ENCODE measurements at places on chromosomes 1 and 21.

DNA sequence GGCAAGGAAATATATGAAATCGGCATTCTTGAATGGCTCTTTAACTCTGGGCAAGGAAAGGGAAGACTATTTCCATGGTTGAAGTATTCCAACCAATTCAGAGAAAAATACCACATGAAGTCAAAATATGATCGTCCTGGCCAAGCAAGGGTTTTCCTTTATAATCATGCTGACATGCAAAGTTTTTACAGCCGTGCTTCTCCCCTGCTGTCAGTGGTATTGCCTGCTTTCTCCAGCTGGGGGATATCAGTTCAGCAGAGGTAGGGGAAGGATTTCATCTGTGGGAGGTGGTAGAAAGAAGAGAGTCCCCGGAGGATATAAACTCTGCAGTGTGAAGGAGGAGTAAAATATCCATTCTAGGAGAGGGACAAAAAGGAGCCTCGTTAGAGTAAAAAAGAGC, 322.8 kb downstream of the PAPPA2 start:
- no peak for DNase-seq

- DNase-seq, result peak; percentile 58
Observed at GRCh38 chr1:202807451-202807925, 733 bp downstream of the KDM5B start.

- no peak for DNase-seq
Observed at GRCh38 chr1:63955370-63956145, 181.7 kb downstream of the ROR1 start.

- no peak for DNase-seq
Observed at GRCh38 chr1:64497088-64497883, 27.4 kb downstream of the CACHD1 start.

DNA sequence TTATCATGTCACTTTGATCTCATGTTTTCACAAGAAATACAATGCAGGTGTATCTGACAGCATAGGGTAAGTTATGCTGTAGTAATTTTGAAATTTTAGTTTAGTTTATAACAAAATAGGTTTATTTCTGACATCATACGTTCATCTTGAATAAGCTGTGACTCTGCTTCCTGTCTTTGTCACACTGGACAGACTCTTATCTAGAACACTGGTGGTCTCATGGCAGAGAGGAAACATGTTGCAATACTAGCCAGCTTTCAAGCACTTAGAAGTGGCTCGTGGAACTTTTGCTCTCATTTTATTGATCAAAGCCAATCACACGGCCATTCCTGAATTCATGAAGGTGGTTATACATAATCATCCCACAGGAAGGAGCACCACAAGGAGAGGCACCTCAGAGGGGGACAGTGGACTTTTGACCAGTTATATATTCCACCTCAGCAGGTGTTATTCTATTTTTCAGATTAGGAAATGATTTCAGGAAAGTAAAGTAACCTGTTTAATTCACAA, 46.5 kb downstream of the CYP2J2 start:
- no peak for DNase-seq

DNA sequence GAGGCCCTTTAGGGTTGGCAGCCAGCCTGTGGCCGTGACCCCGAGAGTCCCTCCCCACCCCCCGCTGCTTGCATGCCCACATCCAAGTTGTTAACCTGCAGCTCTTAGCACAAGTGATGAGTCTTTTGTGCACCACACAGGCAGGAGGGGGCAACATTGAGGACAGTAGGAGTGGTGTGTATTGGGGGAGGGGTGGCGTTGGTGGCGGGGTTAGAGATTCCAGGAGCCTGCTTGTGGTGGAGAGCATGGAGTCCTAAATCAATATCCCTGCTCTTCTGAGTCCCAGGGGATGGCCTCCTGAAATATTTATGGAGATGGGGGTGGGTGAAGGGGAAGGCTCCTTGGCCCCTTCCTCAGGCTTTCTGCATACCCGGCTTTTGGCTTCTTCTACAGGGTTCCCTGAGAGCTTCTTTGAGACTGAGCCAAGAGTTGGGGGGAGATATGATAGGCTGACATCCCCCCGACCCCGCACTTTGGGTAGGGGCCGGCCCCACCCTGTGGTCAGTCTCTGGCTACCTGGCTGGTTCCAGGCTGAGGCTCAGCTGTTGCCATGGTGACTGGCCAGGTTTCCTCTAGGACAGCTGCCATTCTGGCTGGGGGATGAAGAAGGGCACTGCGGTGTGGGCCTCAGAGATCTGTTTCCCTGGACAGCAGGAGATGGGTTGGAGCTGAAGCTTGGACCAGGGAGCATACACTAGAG, 5.0 kb downstream of the CHRNB2 start:
- DNase-seq, result no peak

DNA sequence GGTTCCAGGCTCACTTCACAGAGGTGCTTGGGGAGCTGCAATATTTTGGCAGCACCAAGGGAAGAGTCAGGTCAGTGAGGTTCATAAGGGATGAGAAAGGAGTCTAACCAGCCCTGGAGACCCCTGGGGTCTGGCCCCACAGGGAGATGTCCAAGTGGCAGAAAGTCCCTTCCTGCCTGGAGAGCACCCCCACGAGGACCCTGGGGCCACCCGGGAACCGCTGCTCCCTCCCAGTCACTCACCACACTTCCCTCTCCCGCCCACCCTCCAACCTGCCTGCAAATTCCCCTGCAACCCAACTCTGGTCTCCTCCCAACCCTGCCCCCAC, 6.5 kb upstream of the ITGB2 start:
- DNase-seq, result no peak

DNA sequence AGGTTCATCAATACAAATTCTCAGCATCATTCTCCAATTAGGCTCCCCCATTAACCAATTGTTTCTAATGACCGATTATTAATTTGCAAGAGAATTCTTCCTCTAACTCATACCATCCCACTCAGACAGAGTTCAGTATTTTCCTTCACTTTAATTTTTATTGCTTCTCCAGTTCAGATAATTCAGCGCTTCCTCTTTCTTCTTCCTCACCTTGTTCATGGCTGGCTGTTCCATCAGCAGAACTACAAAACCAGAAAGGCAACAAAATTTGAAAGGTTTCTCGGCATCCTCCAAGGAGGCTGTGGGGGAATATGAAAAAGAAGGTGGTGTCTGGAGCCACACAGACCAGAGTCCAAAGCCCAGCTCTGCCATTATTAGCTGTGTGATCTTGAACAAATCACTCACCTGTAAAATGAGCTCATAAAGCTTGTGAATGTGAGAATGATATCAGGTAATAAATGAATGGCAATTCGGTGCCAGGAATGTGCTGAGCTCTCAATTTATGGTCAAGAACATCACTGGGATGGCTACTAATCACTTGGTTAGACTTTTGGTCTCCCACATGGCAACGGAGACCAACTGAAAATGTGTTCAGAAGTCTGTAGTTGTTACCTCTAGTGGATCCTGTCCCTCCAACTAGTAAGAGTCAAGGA, 11.7 kb upstream of the ZNF436 start:
- no peak for DNase-seq

DNA sequence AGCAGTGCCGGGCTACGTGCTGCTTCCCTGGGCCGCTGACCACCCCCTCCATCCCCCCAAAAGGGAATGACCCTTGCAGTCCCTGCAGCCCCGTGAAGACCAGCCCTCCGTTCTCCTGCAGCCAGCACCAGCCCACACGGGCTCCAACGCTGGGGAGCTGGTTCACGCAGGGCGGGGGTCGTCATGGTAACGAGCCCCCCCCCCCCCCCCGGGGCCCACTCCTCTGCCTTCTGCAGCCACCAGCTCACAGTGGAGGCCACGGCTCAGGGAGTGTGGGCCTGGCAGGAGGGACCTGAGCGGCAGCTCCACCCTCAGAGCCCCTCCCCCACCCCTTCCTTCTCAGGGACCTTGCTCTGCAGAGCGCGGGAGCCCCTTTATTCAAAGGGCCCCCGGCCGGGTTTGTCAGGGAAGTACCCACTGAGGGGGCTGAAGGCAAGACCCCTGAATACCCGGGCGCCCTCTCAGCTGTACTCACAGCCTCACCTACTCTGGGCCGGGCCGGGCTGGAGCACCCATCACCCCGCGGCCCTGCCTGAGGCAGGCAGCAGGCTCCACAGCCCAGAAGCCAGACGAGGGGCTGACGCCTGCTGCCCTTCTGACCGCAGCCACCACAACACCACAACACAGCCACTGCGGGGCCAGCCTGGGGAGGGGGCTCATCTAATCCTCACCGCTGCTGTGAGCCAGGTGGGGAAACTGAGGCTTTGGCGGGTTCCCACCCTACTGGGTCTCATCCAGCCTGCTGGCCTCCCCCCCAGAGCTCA, 12.6 kb downstream of the MEGF6 start:
- no peak for DNase-seq

DNA sequence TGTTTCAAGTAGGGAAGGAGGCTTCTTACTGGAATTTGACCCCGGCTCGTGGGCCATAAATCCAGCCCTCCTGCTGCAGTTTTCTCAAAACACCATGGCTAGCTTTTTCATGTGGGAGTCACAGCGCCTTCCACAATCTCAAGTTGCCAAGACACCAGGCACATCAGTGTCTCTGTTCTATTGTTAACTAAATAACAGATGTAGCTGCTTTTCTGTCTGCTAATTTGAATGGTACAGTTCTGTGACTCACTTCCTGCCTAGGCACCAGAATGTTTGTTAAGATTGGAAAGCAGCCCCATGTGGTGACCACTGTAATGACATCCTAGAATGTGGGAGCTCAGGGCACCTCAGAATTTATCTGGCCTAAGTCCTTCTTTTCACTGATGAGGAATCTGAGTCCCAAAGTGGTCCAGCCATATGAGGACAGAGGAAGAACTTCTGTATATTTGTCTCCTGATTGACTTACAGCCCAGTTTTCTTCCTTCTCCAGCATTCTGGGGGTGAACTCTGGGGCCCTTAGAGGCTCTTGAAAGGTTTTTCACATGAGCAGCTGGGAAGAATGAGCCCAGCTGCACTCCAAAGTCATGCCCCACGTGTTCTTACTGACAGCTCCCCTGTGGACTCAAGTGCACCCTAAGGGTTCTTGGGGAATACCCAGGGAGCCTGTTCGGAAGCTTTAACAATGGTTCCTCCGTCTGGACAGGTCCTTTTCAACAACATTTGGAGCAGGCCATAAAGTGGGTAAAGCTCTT, 27.5 kb downstream of the TRIM45 start:
- DNase-seq, result peak; percentile 3

DNA sequence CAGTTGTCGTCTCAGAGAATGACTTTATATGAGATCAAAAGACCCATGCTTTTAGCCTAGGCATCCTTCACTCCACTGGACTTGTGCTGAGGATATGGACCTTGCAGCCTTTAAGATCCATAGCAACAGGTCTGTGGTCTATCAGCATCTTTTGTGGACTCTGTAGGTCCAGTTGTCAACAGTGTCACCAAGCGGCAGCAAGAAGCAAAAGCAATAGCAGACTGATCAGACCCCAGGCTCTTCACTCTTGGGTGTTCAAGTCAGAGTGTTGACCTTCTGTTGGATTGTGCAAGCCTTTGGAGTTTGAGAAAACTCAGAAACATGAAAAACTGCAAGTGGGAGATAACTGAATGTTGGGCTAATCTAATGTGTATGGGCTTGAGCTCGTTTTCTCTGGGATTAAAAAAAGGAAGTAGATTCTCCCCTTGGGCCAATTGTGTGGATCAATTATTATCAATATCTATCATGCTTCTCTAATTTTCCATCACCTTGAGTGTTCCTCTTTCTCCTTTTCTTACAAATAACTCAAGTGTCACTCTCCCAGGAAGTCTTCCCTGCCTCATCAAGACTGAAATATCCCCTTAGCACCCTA, 144.2 kb downstream of the LYPLAL1 start:
- no peak for DNase-seq

GRCh38 chr1:113780374-113781146, 21.3 kb upstream of the PHTF1 start:
- DNase-seq, result no peak

DNA sequence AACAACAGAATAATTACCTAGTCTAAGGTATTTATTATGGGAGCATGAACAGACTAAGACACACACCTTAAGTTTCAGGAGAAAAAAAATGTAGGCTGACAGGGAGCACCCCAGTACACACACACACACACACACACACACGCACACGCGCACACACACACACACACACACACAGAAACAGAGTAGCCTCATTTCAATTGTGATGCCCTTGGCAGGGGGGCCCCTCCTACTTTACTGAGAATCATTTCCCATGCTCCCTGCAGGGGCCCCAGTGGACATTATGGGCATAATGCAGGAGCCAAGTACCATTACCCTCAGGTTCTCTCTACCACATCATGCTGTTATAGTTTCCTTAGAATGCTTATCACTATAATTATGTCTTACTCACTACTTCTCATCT, 104.9 kb downstream of the CDC7 start:
- DNase-seq, result no peak

GRCh38 chr1:89736937-89737733, 83.7 kb upstream of the LRRC8D start:
- no peak for DNase-seq

DNA sequence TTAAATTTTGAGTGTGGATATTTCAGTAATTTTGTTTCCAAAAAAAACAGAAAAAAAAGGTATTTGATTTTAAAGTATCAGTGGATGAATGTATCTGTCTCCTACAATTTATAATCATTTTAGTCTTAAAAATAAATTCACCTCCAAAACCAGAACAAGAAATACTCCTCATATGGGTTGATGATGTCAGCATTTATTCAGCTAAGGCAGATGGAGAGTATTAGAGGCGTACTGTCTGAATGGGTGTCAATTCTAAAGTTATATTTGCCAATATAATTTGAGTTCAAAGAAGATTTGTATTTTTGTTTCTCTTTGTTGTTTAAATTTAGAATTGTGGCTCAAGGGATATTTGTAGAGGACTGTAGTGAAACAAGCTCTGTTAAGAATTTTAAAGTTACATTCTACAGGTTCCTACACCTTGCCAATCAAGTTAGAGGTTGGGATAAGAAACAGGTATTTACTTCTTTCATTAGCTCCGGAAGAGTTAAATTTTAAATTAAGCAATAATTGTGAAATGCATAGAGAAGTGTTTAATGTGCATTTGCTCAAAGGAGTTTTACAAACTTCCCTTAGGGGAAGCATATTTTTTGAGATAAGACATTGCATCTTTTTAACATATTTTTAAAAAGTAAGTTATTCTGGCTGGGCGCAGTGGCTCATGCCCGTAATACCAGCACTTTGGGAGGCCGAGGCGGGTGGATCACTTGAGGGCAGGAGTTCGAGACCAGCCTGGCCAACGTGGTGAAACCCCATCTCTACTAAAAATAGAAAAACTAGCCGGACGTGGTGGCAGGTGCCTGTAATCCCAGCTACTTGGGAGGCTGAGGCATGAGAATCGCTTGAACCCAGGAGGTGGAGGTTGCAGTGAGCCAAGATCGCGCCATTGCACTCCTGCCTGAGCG, 1.2 kb downstream of the PLA2G4A start:
- DNase-seq, result no peak
